ENCODE measurements at places on chromosomes 1 and 21.

- no peak for DNase-seq
These were observed 87.9 kb downstream of the ZZZ3 start for GRCh38 chr1:77594366-77595112.

GRCh38 chr1:205374210-205375078 is 17.7 kb upstream of the KLHDC8A start:
- no peak for DNase-seq

GRCh38 chr1:162080472-162081015 is 11.1 kb downstream of the NOS1AP start:
- no peak for DNase-seq

DNA sequence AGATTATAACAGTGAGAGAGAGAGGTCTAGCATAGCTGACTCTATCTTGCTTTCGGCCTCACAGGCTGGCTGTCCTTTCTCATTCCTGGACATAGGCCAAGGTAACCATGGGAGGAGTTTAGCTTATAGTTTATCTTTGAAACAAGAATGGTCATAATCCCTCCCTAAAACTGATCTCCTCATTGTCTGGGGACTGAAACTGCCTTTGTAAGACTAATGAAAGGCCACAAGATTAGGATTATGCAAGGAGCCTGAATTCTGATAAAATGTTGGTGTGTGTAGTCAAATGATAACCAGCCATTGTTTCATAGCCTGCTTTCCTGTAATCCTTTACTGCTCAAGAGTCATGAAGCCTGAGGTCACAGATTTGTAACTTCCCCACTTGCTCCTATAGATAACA is 131.9 kb upstream of the LYPLAL1 start:
- DNase-seq: peak; percentile 18

DNA sequence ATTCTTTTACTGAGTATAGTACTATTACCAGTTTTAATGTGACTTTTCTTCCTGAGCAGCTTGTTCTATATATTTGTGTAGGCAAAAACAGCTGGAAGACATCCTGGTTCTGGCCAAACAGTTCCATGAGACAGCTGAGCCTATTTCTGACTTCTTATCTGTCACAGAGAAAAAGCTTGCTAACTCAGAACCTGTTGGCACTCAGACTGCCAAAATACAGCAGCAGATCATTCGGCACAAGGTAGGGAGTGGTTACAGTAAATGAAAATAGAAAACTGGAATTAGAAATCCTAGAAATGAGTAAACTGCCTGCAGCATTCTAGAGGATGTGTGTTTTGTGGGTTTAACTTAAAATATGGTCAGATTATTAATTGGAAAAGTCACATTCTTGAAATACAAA is 64.1 kb upstream of the BMP8A start:
- DNase-seq: no peak

DNA sequence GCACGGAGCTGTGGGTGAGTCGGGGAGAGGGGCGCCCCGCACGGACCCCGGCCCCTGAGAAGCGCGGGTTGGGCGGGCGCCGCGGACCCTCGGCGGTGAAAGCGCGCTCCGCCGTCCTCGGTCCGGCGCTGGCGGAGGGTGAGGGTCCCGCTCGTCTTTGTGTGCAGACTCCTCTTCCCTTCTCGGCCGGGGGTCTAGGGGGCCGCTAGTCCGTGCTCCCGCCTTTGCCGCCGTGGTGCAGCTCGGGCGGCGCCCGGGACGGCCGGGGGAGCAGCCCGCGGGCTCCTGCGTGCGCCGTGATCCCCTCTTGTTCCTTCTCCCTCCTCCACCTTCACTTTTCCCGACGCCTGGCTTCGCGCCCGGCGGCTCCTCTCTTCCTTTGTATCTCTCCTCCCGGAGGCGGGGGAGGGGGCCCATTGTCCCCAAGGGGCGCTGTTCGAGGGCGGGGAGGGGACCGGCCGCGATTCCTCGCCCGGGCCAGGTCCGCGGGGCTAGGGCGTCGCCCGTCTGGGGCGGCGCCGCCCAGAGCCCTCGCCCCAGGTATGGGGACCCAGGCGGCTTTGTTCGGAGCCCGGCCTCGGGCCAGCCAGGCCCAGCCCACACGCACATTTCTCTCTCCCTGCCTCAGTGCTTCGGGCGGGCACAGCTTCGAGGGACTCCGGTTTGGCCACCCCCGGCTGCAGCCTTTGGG is 519 bp downstream of the FNBP1L start:
- DNase-seq: peak; percentile 77

DNA sequence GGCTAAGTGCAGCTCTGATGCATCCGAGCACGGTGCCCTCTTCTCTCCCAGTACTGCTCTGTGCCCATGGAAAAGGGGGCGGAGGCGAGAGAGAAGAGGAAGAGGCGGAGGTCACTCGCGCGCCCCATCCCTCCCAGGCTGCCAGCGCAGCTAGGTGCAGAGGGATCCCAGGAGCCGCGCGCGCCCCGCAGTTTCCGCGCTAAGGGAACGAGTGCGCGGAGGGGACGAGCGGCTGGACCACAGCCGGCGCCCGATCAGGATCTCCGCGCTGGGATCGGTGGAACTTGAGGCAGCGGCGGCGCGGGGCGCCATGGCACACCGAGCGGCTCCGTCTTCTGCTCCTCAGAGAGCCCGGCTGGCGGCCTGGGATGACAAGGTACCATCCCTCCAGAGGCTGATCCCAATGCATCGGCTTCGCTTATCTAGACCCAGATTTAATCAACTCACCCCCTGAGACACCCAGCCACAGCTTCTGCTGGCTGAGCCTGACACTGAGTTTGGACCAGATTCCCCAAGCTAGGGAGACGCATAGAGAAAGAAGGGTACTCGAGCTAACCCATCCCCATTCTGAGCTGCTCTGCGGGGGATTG is at the start of gene PTGFR:
TSS of gene PTGFR (plus strand) at position 114 of the 590 bp plus-strand sequence. CDS start 1,770 bp downstream, outside the sequence.
- no peak for DNase-seq

- no peak for DNase-seq
These were observed 31.5 kb upstream of the C1orf198 start for GRCh38 chr1:230899841-230900251.

DNA sequence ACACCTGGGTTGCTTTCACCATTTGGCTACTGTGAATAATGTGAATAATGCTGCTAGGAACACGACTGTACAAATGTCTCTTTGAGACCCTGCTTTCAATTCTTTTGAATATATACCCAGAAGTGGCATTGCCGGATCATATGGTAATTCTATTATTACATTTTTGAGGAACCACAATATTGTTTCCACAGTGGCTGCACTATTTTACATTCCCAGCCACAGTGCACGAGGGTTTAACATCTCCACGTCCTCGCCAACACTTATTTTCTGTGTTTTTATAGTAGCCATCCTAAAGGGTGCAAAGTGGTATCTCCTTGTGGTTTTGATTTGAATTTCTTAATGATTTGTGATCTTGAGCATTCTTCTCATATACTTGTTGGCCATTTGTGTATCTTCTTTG is 15.7 kb downstream of the FHAD1 start:
- no peak for DNase-seq

GRCh38 chr1:214547747-214548146 is 3.7 kb downstream of the PTPN14 start:
- DNase-seq: no peak

- peak; percentile 94 for DNase-seq
These were observed 28.5 kb upstream of the ECE1 start for GRCh38 chr1:21318714-21319159.

- no peak for DNase-seq
These were observed 6.8 kb downstream of the RPE65 start for GRCh38 chr1:68442822-68443556.

- DNase-seq: no peak
These were observed 389.7 kb downstream of the PTPRU start for GRCh38 chr1:29626066-29626465.

DNA sequence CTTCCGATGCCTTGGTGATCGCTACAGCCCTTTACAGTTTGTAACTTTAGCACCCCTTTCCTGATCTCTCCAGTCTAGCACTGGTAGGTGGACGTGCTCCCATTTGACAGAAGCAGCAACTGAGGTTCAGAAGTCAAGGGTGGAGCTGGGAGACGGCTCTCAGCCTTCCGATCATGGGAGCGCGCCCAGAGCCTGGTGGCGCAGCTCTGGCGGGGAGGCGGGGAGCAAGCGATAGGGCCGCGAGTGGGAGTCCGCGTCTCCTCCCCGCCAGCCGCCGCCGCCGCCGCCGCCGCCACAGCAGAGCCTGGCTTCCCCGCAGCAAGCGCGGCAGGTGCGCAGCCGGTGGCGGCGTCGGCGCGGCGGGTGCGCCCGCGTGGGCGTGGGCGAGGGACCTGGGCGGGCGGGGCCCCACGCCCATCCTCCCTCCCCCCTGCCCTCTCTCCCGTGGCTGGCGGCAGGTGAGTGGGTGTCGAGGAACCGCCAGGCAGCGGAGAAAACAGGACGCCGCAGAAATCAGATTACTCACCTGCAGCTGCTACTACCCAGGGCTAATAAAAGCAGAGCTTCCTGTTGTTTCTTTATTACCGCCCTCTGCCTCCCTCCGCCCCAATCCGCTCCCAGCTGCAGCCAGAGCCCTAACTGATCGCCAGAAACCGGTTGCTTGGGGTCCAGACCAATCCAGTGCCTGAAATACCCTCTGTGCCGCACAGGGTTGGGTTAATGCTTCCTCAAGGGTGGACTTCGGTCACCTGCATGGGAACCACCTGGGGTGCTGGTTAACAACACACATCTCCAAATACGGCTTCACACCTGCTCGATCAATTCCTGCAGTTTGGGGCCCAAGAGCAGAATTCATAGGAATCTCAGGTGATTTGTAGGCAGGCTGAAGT is 60.2 kb upstream of the ID3 start:
- DNase-seq: no peak

GRCh38 chr1:164983023-164983650 is 373.4 kb downstream of the LMX1A start:
- no peak for DNase-seq

DNA sequence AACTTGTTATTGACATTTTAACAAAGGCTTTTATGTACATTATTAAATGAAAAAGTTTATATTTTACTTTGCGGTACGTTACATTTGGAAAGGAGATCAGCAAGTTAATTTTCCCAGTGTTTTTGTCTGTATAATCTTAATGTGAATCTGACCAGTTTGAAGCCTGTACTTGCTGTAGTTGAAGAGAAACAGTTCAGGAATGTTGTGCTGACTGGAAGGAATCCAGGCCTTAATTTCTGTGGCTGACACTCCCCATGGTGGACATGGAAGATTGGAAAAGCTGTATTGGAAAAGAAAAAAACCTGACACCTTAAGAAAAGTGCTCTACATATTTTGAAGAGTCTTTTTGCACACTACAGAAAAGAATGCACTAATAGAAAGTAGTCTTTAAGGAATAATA is 15.5 kb downstream of the LEPR start:
- DNase-seq: no peak

GRCh38 chr1:5613900-5614299 is 378.3 kb downstream of the NPHP4 start:
- DNase-seq: no peak

GRCh38 chr1:183898001-183898396 is 93.1 kb downstream of the RGL1 start:
- DNase-seq: no peak

- DNase-seq: no peak
These were observed 497 bp downstream of the FCRLB start for GRCh38 chr1:161721738-161722343.

DNA sequence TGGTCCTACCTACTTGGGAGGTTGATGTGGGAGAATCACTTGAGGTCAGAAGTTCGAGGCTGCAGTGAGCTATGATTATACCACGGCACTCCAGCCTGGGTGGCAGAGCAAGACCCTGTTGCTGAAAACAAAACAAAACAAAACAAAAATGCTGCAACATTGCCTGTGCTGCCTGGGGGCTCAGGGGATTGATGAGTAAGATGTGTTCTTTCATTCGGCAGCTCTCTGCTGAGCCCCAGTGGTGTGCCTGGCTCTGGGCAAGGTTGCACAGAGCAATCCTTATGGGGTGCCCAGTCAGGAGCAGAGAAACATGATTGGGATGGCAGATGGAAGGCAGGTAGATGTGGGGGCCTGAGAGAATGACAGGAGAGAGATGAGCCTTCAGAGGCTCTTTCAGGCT is 28.6 kb upstream of the KDM4A start:
- no peak for DNase-seq

- no peak for DNase-seq
These were observed 76.8 kb downstream of the KCNJ15 start for GRCh38 chr21:38333301-38334272.

GRCh38 chr1:232718928-232719927 is 86.0 kb upstream of the MAP10 start:
- no peak for DNase-seq

DNA sequence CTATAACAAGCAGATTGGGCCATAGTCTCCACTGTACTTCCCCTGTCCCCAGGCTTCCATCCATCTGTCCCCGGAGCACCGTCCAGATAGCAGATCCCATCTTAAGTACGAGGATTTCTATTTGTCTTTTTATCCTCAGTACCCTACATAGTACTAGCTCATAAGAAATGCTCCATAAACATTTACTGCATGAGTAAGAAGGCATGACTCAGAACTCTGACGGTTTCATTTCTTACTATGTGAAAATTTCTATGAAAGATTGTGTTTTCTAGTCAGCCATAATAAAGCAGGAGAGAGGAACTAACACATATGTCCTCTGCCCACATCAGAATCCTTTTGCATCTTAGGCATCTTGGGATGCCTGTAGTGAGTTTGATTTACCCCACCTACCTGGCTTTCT is 49.5 kb downstream of the CHD1L start:
- no peak for DNase-seq

- DNase-seq: no peak
These were observed 143.7 kb upstream of the CAMK1G start for GRCh38 chr1:209439828-209440227.

- no peak for DNase-seq
These were observed 30.9 kb upstream of the CACYBP start for GRCh38 chr1:174968750-174969244.

- no peak for DNase-seq
These were observed 143.2 kb upstream of the EDN2 start for GRCh38 chr1:41627491-41628280.

DNA sequence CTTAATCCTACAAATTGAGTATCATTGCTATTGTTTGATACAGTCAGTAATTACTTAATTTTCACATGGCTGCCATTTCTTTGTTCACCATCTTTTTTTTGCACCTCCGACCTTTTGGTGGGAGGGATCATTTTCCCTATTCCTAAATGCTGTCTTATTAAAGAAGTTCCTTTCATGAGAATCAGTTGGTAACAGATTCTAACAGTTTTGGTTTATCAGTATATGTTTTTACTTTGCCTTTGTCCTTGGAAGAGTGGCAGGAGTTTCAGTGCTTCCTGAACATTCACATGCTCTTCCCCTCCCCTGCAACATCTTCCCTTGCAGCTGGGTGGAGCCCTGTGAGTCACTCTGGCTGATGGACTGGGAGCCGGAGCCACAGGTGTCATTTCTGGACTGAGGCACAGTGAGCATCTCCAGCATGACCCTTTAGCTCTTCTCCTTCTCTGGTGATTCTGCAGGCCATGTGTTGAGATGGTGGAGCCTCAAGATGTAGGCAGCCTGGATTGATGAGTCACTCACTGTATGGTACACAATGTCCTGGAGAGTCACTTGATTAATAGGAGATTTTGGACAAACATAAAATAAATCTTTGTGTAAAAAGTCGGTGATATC is 217.7 kb downstream of the URB2 start:
- DNase-seq: no peak

DNA sequence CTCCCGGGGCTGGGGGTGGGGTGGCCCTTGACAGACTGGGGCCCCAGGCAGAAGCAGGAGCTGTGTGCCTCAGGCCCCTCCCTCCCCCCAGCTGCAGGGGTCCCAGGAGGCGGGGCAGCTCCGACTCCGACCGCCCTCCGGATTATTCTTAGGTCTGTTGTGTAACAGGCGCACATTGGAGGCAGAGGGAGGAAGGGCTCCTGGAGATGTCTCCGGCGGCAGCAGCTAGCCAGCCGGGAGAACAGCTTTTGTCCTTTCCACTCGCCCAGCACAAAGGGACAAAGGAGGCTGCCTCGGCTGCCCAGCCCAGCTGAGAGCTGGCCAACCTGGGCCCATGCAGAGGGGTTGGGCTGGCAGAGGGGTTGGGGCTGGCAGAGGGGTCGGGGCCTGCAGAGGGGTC is 29.7 kb upstream of the PLCH2 start:
- no peak for DNase-seq
